Activated T-helper 1 cell treated with anti-CD3 and anti-CD28 coated beads, Interleukin-12 subunit alpha, Interleukin-12 subunit beta, Interleukin-2, Interleukin-4 antibody, amounts not matched to agents 30 ng/mL and 10 ng/mL and 1 ng/mL, durations not matched to agents 14 hours and 24 hours and 36 hours (primary cell): ENCODE measurements at places on chromosomes 5 and 9.

DNA sequence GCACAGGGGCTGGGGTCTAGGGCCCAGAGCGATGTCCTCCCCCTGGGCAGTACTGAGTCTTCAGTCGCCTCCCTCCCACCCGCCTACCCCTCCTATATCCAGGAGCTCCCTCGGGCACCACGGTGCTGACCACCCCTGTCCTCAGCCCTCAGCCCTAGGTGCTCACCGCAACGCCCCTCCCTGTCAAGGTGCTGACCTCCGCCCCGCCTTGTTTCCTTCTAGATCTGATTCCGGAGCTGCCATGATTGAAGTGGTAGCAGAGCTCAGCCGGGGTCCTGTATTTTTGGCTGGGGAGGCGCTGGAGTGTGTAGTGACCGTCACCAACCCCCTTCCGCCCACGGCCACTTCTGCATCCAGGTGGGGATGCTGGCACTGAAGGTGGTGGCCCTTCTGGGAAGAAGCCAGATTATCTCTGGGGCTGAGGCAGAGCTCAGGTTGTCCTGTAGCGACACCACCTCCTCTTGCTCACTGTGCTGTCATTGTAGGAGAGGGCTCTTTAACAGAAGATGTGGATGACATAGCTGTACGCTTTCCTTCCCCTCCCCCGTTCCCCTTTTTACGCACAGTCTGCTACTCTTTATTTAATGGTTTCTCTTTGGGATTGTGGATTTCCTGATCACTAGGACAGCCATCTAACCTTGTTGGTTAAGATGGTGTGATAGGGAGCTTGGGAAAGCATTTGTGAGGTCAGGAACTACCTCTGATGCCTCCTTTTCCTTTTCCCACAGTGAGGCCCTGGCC is 598 bp downstream of the RGP1 start:
- DNase-seq = peak; percentile 41

GRCh38 chr5:73830646-73831045 is 204.7 kb downstream of the ARHGEF28 start:
- no peak for DNase-seq

GRCh38 chr9:115671236-115671962 is 482.2 kb upstream of the PAPPA start:
- DNase-seq = no peak

DNA sequence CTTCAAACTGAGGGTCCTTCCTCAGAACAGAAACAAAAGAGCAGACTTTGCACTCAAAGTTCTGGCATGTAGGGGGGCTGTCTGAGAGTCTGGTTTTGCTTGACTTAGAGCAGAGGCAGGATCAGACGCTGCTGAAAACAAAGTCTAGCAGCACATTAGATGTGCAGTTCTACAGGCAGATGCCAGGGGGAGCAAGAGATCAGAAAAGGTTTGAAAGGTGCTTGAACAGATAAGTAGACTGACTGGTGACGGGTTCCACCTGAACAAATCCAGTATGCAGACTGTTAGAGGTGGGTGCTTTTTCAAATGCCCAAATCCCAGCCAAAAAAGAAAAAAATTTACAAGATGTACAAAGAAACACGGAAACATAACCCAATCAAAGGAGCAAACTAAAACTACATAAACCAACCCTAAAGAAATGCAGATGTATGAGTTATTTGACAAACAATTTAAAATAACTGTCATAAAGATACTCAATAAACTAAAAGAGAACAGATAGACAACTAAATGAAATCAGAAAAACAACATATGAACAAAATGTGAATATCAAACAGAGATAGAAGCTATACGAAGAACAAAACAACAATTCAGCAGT is 194.7 kb upstream of the FREM1 start:
- DNase-seq = peak; percentile 17

DNA sequence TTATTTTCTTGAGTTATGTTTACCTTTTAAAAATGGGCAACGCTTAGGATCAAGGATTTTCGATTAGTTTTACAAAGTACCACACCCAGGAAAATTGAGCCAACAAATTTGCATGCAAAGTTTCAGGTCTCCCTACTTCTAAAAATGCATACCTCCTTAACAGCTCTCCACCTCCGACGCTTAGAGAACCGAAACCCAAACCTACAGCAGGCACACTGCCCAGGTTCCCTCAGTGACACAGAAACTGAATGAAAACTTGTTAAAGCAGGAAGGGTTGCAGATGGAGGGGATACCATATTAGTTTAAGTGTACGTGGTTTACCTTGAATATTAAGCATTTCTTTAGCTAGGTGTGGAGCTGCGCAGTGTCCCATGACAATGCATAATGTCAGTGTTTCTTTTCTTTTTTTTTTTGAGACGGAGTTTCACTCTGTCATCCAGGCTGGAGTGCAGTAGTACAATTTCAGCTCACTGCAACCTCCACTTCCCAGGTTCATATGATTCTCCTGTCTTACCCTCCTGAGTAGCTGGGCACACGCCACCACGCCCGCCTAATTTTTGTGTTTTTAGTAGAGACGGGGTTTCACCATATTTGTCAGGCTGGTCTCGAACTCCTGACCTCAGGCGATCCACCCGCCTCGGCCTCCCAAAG is 1.6 kb upstream of the SUB1 start:
- DNase-seq = peak; percentile 24

GRCh38 chr5:83567741-83568140 is 96.2 kb downstream of the VCAN start:
- no peak for DNase-seq

- DNase-seq = no peak
These were observed 38.8 kb downstream of the MRPL36 start for GRCh38 chr5:1760656-1761452.

- no peak for DNase-seq
These were observed 25.2 kb upstream of the PLAC8L1 start for GRCh38 chr5:146130440-146131045.

DNA sequence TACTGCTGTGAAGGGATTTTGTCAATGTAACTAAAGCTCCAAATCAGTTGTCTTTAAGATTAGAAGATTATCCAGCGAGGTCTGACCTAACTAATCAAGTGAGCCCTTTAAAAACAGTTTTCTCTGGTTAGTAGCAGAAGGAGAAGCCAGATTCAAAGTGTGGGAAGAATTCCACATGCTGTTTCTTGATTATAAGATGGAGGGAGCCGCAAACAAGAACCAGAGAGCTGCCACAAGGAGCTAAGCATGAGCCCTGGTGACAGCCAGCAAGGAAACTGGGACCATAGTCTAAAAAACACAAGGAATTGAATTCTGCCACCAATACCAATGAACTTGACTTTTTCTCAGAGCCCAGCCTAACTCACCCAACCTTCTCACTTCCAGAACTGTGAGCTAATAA is 37.0 kb upstream of the OR2S2 start:
- DNase-seq = no peak
